ENCODE measurements at places on chromosomes 12 and 14. TPM values are rescaled to one million over a fixed set of nuclear protein-coding genes. Genes with fewer than 3 reads are reported as not detected.

KRT85 gene
- not detected for total RNA-seq

GRCh38 chr14:100410056-100410565 is 87.0 kb downstream of the SLC25A47 start:
- H3K27me3 ChIP-seq, result no peaks in the 10 kb centered on the region
- no peaks in the 10 kb centered on the region for H3K36me3 ChIP-seq
- H3K27ac ChIP-seq, result no peak overlapping the region
- H3K4me3 ChIP-seq, result no peak overlapping the region

SIX6 gene
- total RNA-seq, result not detected

GRCh38 chr14:96055065-96055752 is 16.0 kb downstream of the C14orf132 start:
- H3K36me3 ChIP-seq, result no peaks in the 10 kb centered on the region
- DNase-seq, result no peak
- H3K4me1 ChIP-seq, result no peaks in the 10 kb centered on the region
- H3K27ac ChIP-seq, result no peak overlapping the region
- H3K4me3 ChIP-seq, result no peak overlapping the region
- no peaks in the 10 kb centered on the region for H3K27me3 ChIP-seq

DYRK4 gene
- 29.6 TPM for total RNA-seq

GRCh38 chr12:57727758-57728395 is 10.7 kb downstream of the AGAP2 start:
- H3K4me3 ChIP-seq, result no peak overlapping the region
- no peak overlapping the region for H3K27ac ChIP-seq
- DNase-seq, result no peak
- H3K36me3 ChIP-seq, result peaks cover 43% of the 10 kb centered on the region

RASAL1 gene
- 0.51 TPM for total RNA-seq

ERP27 gene
- total RNA-seq, result 2.0 TPM

KRT3 gene
- not detected for total RNA-seq

FGD6 gene
- total RNA-seq, result 0.92 TPM

GRCh38 chr12:92136965-92137721 is 8.5 kb downstream of the BTG1 start:
- H3K27ac ChIP-seq, result peak overlapping the region; percentile 40
- no peak for DNase-seq
- H3K27me3 ChIP-seq, result no peaks in the 10 kb centered on the region
- H3K4me1 ChIP-seq, result peaks cover 47% of the 10 kb centered on the region

BRAP gene
- 25.9 TPM for total RNA-seq

DNA sequence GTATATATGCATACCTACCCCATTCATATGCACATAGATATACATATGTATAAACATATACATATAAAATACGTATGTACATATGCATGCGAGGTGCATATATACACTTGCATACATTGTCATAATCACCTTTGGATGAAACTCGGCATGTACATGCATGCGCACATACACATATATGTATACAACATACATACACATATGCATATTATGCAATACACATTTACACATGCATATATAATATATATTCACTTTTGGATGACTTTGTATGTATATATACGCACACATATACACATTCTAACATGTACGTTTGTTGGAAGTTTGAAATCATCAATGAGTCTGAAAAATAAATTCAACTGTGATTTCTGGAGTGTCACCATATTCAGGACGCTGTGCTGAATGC is 401.6 kb upstream of the TBX3 start:
- no peaks in the 10 kb centered on the region for H3K27me3 ChIP-seq
- no peak overlapping the region for H3K4me3 ChIP-seq
- H3K27ac ChIP-seq, result no peak overlapping the region
- no peak for DNase-seq
- no peaks in the 10 kb centered on the region for H3K36me3 ChIP-seq

DNA sequence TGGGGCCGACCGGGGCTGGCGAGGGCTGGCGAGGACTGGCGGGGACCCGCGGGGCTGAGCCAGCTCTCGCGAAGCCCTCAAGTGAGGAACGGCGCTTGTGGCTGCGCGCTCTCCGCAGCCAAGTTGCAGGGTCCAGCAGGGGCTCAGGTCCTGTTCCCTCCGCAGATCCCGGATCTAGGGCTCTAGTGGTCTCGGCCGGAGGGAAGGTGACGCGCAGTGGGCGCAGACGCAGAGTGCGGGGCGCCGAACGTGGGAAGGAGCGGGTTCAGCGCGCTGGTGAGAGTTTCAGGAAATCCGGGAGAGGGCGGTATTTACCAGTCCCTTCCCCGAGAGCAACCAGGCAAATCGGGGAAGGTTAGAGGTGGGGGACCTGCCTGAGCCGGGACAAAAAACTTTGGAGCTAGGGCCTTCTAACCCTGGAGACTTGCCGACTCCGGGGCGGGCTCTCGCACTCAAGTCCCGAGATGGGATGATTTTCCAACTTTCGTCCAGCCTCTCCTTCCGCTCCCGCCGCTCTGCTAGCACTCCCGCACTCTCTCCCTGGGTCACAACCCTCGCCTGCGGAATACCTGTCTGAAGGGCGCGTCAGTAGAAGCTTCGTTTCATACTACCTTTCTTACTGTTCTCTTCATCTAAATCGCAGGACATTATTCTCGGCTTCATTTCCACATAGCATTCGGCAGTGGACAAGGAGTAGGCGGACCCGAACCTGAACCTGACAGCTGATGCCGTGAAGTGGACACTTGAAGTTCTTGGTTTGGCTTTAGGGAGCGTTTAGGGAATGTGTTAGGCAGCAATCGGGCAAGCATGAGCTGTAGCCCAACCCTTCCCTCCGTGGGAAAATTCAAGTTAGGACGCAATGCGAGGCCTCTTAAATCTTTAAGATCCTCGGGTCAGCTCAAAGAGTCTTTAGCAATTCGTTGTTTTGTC is 13.6 kb upstream of the PAX9 start:
- no peaks in the 10 kb centered on the region for H3K36me3 ChIP-seq
- H3K4me3 ChIP-seq, result no peak overlapping the region
- DNase-seq, result no peak
- H3K27ac ChIP-seq, result no peak overlapping the region
- H3K27me3 ChIP-seq, result peaks cover 9% of the 10 kb centered on the region

- DNase-seq, result no peak
- H3K4me1 ChIP-seq, result peaks cover 30% of the 10 kb centered on the region
- H3K36me3 ChIP-seq, result peaks cover 28% of the 10 kb centered on the region
- no peak overlapping the region for H3K4me3 ChIP-seq
- H3K27ac ChIP-seq, result no peak overlapping the region
- no peaks in the 10 kb centered on the region for H3K27me3 ChIP-seq
These were observed 9.4 kb downstream of the GPR132 start for GRCh38 chr14:105055736-105056302.

GRCh38 chr14:31411218-31411727 is 9.1 kb downstream of the HEATR5A start:
- H3K4me1 ChIP-seq, result no peaks in the 10 kb centered on the region
- H3K27me3 ChIP-seq, result no peaks in the 10 kb centered on the region
- no peak overlapping the region for H3K4me3 ChIP-seq
- no peak for DNase-seq
- no peaks in the 10 kb centered on the region for H3K36me3 ChIP-seq

GRCh38 chr12:95970905-95971304 is 25.2 kb downstream of the HAL start:
- no peak for DNase-seq
- no peak overlapping the region for H3K27ac ChIP-seq
- H3K4me1 ChIP-seq, result no peaks in the 10 kb centered on the region
- H3K27me3 ChIP-seq, result no peaks in the 10 kb centered on the region
- H3K4me3 ChIP-seq, result no peak overlapping the region
- no peaks in the 10 kb centered on the region for H3K36me3 ChIP-seq

- no peak overlapping the region for H3K27ac ChIP-seq
- H3K27me3 ChIP-seq, result no peaks in the 10 kb centered on the region
- peaks cover 4% of the 10 kb centered on the region for H3K4me1 ChIP-seq
- no peak for DNase-seq
- H3K36me3 ChIP-seq, result no peaks in the 10 kb centered on the region
These were observed 15.5 kb downstream of the SLC25A29 start for GRCh38 chr14:100290607-100291304.

- H3K27ac ChIP-seq, result no peak overlapping the region
- no peaks in the 10 kb centered on the region for H3K27me3 ChIP-seq
- no peak for DNase-seq
- H3K4me1 ChIP-seq, result peaks cover 11% of the 10 kb centered on the region
- H3K36me3 ChIP-seq, result no peaks in the 10 kb centered on the region
- no peak overlapping the region for H3K4me3 ChIP-seq
These were observed 45.7 kb downstream of the EIF2S3B start for GRCh38 chr12:10551375-10551774.

- H3K27ac ChIP-seq, result no peak overlapping the region
- H3K4me3 ChIP-seq, result no peak overlapping the region
- H3K36me3 ChIP-seq, result no peaks in the 10 kb centered on the region
These were observed 143.4 kb upstream of the C14orf180 start for GRCh38 chr14:104436047-104436591.

DNA sequence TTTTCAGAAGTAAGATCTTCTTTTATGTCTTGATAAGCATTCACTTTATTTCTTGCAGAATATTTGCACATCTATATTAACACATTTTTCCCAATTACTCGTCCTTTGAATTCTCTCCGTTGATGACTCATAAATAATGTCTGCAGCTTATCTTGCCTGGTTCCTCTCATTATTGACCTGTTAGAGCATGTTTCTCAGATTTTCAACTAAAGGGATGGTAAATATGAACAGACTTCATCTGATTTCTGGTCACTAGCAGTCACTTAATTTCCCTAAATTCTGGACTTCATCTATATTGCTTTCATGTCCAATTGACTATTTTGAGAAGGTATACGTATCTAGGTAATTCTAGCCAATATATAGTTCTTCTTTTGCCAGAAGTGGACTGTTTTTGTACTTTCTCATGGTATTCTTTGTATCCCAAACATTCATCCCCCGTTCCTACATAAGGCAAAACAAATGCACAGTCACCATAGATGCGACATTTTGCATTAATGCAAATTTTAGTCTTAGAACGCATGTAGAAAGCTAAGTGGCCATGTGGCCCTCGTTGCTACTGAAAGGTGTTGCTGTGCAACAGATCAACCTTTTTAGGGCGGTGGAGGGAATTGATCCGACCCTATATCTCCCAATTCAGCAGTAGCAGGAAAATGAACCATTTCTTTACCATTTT is 6.2 kb downstream of the PIK3C2G start:
- no peaks in the 10 kb centered on the region for H3K36me3 ChIP-seq
- no peak overlapping the region for H3K4me3 ChIP-seq
- H3K27me3 ChIP-seq, result no peaks in the 10 kb centered on the region
- no peak overlapping the region for H3K27ac ChIP-seq
- no peak for DNase-seq

DNA sequence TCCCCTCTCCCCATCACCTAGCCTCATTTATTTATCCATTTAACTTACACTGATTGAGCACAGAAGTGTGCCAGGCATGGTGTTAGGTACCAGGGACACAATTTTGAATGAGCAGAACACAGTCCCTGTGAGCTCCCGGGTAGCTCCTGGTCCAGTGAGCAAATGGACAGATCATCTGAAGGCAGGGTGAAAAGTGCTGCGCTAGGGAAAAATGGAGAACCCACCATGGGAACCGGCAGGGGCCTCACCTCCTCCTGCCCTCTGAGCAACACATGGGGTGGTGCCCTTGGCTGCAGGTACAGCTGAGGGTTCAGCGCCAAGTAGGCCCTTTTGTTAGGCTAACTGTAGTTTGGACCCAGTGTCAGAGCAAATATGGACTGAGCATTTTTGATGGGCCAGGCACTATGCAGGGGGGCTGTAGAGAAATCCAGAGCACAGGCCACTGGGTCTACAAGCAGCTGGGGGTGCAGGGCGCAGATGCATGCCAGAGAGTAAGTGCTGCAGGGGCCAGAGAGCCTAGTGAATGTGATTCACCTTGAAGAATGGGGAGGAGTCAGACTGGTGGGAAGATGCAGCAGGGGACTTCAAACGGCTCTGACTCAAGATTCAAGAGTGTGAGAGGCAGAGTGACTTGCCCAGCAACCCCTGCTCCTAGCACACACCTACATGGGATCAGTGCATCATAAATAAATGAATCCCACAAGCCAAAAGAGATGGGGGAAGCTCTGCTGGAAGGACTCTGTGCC is 28.2 kb downstream of the LTBP2 start:
- no peaks in the 10 kb centered on the region for H3K4me1 ChIP-seq
- no peaks in the 10 kb centered on the region for H3K36me3 ChIP-seq
- no peak overlapping the region for H3K4me3 ChIP-seq
- DNase-seq, result no peak
- H3K27me3 ChIP-seq, result no peaks in the 10 kb centered on the region
- H3K27ac ChIP-seq, result no peak overlapping the region

DNA sequence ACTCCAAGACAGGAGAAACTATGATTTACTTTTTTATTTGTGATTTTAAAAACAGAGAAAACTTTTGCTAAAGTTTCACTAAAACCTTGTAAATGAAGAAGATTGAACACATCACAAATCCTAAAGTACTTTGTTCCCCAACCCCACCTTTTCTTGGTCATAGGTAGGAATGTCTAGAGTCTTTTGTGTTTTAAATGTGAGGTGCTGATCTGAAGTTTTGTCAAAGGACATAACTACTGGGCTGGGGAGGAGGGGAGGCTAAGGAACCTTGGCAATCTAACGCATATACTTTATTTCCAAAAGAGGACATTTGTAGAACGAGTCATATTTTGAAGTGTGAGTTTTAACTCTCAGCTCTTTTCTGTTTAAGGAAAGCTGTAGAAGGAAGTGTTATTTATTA is 37.2 kb downstream of the CATSPERB start:
- H3K27ac ChIP-seq, result no peak overlapping the region
- no peaks in the 10 kb centered on the region for H3K4me1 ChIP-seq
- no peak for DNase-seq

GRCh38 chr14:38882533-38882932 is 220.5 kb downstream of the SEC23A start:
- H3K27ac ChIP-seq, result no peak overlapping the region
- H3K4me3 ChIP-seq, result no peak overlapping the region
- no peaks in the 10 kb centered on the region for H3K4me1 ChIP-seq
- H3K27me3 ChIP-seq, result no peaks in the 10 kb centered on the region
- no peaks in the 10 kb centered on the region for H3K36me3 ChIP-seq
- no peak for DNase-seq

GRCh38 chr14:33916663-33917565 is 34.0 kb downstream of the EGLN3 start:
- peak overlapping the region; percentile 55 for H3K27ac ChIP-seq
- no peaks in the 10 kb centered on the region for H3K36me3 ChIP-seq
- DNase-seq, result no peak
- no peaks in the 10 kb centered on the region for H3K27me3 ChIP-seq
- no peaks in the 10 kb centered on the region for H3K4me1 ChIP-seq

ANO4 gene
- not detected for total RNA-seq

DNA sequence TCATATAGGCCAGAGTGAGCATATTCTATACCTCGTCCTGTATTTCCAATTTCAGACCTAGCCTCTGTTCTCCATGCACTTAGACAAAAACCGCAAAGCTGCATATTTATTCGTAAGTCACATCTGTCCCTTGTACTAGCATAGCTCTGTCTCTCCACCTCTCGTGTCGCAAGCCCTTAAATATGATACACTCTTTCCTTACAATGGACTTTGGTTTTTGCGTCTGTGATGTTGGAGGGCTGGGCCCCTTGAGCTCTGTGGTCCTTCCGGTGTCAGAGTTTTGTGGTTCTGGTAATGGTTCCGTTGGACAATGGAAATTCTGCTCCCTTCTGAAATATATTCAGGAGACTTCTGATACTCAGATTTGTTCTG is 11.3 kb downstream of the PRKCH start:
- peak overlapping the region; percentile 61 for H3K27ac ChIP-seq
- no peak for DNase-seq
- H3K27me3 ChIP-seq, result no peaks in the 10 kb centered on the region
- peak overlapping the region; percentile 53 for H3K4me3 ChIP-seq
